ENCODE measurements at places on chromosomes 4 and X. TPM values are rescaled to one million over a fixed set of nuclear protein-coding genes. Genes with fewer than 3 reads are reported as not detected.

GRCh38 chrX:117978402-117978801, 138.2 kb downstream of the KLHL13 start:
- DNase-seq = no peak

DNA sequence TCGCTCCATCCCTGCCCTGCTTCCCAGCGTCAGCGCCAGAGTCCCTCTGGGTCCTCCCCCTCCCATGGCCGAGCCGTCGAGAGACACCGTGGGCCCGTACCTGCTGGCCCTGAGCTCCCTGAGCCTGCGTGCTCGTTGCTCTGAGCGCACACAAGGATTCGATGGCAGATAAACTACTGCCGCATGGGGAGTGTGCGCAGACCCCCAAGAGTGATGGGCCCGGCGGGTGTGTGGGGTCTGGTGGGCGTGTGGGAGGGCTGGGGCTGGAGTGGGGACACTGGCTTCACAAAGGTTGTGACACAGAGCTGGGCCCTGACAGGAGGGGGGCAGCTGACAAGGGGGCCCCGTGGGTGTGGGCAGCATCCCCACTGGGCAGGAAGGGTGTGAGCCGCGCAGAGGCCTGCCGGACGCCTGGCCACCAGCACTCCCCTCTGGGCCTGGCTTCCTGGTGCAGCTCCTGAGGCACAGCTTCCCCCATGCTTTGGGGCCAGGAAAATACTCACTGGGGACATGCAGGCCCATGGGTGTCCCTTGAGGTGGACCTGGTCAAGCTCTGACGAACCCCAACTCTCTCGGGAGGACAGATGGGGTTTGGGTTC, 4.8 kb upstream of the RGS12 start:
- DNase-seq = no peak

DNA sequence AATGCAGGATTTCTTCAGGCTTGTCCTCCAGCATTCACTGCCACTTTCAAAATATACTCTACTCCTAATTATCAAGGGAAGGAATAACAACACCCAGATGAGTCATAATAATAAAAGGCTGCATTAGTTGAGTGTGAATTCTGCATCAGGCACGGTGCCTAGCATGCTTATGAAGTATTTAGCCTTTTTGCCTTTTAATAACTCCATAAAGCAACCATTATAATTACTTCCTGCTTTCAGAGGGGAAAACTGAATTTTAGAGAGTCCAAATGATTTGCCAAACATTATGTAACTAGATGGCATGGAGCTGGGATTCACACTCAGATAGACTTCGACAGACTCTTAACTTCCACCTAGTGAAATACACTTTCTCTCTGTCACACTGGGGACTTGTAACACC, 2365.5 kb downstream of the PCDH7 start:
- DNase-seq = no peak

DNA sequence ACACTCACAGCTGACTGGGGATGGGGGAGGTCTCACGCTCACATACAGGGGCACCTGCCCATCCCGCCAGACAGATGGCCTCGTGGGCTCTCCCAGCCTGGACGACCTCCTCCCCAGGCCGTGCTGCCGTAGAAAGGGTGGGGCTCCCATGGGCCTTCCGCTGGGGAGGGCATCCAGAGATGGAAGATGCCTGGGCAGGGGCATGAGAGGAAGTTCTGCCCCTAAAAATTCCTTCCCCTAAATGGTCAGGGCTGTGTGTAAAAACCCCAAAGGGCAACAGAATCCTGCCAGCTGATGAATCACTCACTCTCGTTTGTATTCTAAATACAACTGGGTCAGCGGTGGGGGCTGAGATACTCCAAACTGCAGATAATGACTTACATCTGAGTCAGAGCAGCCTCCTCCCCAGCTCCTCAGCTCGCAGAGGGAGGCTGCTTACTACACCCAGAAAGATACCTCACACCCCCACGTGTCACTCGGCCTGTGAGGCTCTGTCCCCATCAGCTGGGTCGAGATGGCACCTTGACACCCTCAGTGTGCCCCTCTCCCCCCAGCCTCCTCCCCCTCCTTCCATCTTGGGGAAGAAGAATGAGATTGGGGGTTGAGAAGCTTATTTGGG, 10.1 kb downstream of the WDR1 start:
- no peak for DNase-seq

- DNase-seq = no peak
These were observed 484.2 kb upstream of the BOD1L1 start for GRCh38 chr4:14111730-14112181.

DNA sequence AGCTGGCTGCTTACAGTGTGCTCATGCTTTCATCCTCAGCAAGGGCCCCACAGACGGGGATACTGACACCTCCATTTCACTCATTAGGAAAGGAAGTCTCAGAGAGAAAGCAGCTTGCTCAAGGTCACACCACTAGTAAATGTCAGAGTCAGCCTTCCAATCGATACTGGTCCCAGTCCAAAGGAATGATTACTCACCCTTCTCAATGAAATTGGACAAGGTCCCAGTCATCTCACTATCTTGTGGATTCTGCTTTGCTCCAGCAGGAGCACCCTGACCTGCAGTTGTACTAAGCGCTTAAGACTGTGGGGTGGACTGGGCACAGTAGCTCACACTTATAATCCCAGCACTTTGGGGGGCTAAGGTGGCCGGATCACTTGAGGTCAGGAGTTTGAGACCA, 132.2 kb upstream of the SLC34A2 start:
- DNase-seq = no peak

GRCh38 chr4:73613130-73613529, 7.1 kb downstream of the RASSF6 start:
- peak; percentile 91 for DNase-seq

DNA sequence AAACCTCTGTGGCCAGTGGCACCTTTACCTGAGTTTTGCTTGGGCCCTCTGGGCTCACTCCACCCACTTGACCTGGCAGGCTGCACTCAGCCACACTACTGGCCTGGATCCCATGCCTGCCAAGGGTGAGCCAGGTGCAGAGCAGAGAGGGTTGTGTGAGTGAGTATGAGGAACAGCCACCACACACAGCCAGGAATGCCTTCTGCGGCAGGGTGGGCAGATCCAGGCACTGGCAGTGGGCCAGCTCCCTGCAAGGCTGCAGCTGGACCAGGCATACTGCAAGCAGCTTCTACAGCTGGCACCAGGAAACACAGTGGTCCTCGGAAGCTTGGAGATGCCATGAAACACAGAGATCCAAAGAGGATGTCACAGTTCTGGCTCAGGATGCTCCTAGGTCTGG, 570.1 kb upstream of the ACTRT1 start:
- no peak for DNase-seq

- DNase-seq = no peak
These were observed 127.4 kb upstream of the SFRP2 start for GRCh38 chr4:153916273-153916755.

DNA sequence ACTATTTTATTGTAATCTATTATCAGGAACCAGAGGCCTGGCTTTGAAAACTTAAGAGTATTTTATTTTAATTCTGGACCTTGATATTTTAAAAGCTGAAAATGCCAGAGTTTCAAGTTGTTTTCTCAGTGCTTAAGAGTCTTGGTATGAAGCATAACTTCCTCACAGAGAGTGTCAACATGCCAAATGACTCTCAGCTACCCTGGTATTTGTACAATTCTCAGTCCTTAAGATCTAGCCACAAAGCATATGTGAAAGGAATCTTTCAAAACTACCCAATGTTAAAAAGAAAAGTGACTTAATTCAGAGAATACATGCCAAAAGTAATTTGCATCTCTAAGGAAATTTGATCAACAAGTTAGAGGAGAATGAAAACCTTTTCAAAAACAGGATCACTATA, 171.9 kb downstream of the DKK2 start:
- DNase-seq = no peak

- DNase-seq = no peak
These were observed 6.5 kb downstream of the DMD start for GRCh38 chrX:33204889-33205288.

GRCh38 chrX:43940816-43941474, 32.2 kb downstream of the NDP start:
- no peak for DNase-seq

DNA sequence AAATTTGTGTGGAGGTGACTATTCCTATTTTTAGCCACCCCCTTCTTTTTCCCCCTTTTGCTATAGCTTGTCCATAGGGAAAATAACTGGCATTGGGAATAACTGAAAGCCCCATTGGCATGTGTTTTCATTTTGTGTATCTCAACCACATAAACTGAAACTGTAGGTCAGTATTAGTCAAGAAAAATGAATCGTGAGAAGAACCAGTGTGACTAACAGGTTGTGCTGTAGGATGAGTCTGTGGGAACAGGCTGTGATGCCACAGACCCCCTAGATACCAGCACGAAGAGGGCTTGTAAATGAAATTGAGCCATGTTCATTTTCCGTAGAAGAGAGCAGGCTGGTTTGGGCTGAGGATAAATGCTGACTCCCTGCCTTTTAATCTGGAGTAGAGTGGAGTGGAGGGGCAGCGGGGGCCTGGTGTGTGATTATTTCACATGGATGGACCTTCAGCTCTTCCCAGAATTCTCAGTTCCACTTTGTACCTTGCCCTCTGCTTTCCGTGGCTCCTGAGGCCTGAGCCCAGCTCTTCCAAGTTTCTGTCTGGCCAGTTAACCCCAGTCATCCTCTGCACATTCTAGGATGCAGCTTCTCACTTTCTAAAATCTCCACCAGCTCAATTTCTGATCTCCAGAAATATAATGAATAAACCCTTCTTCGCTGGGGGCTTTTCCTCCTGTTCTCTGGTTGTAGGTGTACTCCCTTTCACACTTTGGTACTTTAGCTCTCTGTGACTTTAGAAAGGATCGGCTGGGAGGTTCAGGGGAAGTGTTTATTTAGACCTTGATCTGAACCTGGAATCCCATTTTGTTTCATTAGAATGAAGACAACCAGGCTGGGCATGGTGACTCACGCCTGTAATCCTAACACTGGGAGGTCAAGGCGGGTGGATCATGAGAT, 37.3 kb downstream of the DCUN1D4 start:
- no peak for DNase-seq

The GLUD2 gene
- 0.23 TPM for total RNA-seq

The YTHDC1 gene
- 27.8 TPM for total RNA-seq

The SLC25A4 gene
- total RNA-seq = 11.6 TPM

The FAM47E gene
- 2.4 TPM for total RNA-seq

The APBB2 gene
- 14.4 TPM for total RNA-seq

The CXCL13 gene
- total RNA-seq = not detected

The GPM6B gene
- not detected for total RNA-seq

The WDR17 gene
- total RNA-seq = not detected

The RTL3 gene
- not detected for total RNA-seq

The CXCL8 gene
- total RNA-seq = 4.4 TPM
